Activated effector memory CD4-positive, alpha-beta T cell treated with Interleukin-2 at 50 U/mL for 16 hours (primary cell): ENCODE measurements at places on chromosomes 1 and 21.

- DNase-seq, result no peak
These were observed 68.4 kb upstream of the GPR88 start for GRCh38 chr1:100469578-100469977.

- no peak for DNase-seq
These were observed 135.1 kb downstream of the RRAGC start for GRCh38 chr1:38724160-38725131.

- no peak for DNase-seq
These were observed 6.0 kb downstream of the HES3 start for GRCh38 chr1:6249739-6250689.

DNA sequence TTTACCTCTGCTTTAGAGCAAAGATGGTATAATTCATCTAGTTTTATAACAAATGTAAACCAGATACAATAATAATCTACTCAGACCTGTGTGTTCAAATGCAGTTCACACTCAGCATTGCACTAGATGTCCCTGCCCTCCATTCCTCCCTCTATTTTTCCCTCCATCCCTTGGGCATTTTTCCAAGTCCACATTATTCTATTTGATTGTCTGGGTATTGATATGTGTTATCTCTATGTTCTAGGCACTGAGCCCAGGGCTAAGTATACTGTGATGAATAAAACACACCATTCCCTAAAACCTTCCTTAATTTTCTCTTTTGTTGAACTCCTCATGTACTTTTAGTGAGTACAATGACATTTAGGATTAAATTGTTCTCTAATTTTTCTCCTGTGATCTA is 66.2 kb upstream of the HMCN1 start:
- DNase-seq, result no peak

DNA sequence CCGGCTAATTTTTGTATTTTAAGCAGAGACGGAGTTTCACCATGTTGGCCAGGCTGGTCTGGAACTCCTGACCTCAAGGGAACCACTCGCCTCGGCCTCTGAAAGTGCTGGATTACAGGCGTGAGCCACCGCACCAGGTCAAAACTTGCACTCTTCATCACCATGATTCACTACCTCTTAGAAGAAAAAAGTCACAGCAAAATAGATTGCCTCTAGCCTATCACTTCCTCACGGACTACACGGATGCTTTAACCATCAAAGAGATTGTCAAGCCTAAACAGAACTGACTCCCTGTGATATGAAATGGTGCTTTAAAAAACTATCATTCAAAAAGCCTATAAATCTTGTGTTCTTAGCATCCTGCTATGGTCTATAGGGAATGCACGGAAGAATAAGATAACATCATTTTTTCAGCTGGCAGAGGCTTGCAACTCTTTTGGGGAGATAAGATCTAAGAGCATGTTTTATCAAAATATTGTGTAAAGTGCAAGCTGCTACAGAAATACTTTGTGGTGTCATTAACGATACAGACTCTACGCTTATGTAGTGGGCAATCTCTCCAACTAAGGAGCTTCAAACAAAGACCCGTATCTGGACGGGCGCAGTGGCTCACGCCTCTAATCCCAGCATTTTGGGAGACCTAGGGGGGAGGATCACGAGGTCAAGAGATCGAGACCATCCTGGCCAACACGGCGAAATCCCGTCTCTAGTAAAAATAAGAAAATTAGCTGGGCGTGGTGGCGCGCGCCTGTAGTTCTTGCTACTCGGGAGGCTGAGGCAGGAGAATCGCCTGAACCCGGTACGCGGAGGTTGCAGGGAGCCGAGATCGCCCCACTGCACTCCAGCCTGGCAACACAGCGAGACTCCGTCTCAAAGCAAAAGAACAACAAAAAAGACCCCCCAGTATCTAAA is 966 bp downstream of the TFB2M start:
- DNase-seq, result no peak

- no peak for DNase-seq
These were observed 8.7 kb downstream of the SH3BP5L start for GRCh38 chr1:248817065-248817464.

- DNase-seq, result no peak
These were observed 83.4 kb downstream of the GREM2 start for GRCh38 chr1:240528591-240528990.
